Activated B cell treated with CpG ODN at 0.5 μM for 24 hours (primary cell): ENCODE measurements at places on chromosomes 1 and 21.

DNA sequence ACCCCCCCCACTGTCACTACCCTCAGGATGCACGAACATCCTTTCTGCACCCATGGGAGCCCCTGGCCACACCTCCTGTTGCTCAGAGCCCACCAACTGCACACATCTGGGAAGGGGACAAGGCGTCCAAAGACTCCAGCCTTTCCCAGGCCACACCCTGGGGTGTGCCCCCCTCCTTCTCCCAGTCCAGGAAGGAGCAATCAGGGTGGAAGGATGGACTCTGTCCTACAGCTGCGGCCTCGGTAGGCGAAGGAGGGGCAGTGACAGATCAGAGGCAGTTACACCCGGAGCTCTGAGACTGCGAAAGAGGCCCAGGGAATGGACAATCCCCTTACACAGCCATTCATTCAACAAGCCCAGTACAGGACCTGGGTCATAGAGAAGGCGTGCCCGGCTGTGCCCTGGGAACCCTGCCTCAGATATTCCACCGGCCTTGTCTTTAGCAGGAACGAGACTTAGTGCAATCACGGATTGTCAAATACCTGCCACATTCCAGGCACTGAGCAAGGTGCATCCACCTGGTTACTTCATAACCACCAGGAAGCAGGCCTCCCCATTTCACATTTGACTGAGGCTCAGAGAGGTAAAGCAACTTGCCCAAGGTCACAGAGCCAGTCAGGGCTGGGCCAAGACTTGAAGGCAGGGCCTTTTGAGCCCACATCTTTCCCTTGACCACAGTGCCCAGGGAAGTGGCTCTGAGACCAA is 9.4 kb downstream of the HSPG2 start:
- DNase-seq, result no peak

DNA sequence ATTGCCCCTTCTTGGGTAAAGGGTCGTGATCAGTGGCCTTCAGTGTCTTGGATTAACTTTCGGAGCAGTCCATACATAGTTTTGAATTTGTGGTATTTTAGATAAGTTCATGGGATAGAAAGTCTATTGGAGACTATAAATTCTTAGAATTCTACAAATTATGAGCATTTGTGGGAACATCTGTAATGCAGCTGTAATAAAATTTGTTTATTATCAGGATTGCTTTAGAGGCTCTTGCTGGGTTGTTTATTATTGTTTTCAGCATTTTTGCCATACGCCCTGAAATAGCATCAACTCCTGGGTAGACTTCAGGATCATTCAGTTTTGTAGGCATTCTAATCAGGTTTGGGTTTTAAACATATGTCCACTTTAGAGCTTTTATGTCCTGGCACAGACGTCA is 16.1 kb downstream of the LAMC1 start:
- no peak for DNase-seq

- DNase-seq, result no peak
Measured at GRCh38 chr1:115204513-115204912, 115.2 kb upstream of the TSPAN2 start.

- no peak for DNase-seq
Measured at GRCh38 chr1:241213139-241213538, 143.9 kb downstream of the RGS7 start.

DNA sequence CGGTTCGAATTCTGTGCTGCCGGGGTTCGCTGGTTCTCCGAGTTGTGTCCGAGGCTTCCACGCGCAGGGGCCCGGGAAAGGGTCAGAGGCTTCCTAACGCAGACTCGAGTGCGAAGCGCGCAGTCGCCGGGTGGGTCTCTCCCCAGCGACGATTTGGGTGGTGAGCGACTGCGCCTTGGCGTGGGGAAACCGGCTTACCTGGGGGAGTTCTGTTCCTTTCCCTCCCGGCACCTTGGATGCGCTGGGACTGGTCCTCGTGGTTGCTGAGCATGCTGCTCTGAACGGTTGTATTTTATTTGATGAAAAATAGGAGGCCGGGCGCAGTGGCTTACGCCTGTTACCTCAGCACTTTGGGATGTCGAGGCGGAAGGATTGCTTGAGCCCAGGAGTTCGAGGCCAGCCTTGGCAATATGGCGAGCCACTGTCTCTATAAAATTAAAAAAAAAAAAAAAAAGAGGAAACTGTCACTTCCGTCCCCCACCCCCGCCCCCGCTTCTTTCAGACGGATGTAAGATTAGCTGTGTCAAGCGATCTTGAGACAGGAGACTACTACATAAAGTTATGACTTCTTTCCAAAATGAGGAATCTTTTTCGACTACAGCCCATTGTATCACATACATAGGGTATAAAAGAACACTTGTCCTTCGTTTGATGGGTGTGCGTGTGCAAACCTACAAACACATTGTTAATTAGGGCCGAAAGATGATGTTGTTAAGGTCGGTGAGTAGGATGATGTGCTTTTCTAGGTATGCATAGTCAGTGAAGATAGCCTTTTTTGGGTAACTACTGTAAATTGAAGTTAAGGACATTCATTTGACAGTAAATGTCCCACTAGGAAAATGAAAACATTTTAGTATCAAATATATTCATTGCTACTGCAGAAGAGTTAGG is at the start of gene CCDC18:
Gene CCDC18, plus strand, starts transcription at position 2 of the 891 bp plus-strand sequence. CDS start 2,638 bp downstream, outside the sequence.
- no peak for DNase-seq

GRCh38 chr1:161241682-161242081 is 3.7 kb upstream of the NR1I3 start:
- no peak for DNase-seq

- DNase-seq, result no peak
Measured at GRCh38 chr1:231882333-231882732, 255.7 kb downstream of the DISC1 start.

DNA sequence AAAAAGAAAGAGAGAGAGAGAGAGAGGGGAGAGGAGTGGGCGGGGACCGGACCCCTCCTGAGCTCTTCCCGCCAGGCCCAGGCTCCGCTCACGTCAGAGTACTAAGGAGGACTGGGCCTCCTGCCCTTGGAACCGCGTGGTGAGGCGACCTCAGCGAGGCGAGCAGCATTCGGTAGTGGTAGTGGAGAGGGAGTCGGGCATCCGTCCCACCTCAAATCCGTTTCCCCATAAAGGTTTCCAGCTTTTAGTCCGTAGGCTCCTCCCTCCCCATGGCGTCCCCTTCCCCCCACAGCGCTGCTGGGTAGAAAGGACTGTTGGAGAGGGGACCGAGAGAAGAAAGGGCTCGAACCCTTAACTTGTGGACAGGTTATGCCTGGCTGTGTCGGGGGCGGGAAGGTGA is 124.4 kb upstream of the BARHL2 start:
- no peak for DNase-seq

- no peak for DNase-seq
Measured at GRCh38 chr1:160161965-160162705, 10.7 kb downstream of the ATP1A4 start.

GRCh38 chr1:197917805-197918651 is 856 bp downstream of the LHX9 start:
- DNase-seq, result no peak

- DNase-seq, result no peak
Measured at GRCh38 chr1:35637401-35637809, 3.9 kb downstream of the PSMB2 start.

DNA sequence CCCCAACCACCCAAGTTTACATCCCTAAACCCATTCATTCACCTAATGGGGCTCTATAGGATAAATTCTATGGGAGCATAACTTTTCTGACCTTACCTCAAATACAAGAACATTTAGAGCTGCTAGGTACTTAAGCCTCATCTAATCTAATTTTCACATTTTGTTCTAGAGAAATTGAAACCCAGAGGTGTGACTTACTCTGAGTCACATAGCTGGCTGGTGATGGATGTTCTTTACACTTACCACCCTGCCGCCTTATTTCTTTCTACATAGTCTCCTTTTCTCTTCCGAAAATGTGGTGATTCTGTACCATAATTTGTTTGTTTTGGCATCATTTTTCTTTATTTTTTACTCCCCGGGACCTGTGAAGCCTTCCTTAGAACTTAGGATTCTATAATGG is 20.3 kb downstream of the TIPRL start:
- no peak for DNase-seq

DNA sequence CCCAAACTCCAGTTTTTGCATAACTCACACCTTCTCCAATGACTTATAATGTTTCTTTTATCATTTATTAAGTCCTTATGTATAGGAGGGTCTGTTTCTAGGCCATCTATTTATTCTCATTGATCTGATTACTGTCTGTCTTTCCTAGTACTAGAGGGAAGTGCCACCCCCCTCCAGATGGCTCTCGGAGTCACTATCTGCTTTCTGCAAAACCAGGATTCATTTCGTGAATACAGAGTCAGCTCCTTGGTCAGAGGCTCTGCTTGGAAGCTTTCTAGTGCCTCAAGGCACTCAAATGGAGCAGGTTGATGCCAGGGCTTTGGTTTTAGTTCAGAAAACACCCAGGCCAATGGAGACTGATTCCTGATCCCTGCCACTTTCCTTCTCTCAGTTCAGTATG is 102.3 kb upstream of the CD34 start:
- no peak for DNase-seq

DNA sequence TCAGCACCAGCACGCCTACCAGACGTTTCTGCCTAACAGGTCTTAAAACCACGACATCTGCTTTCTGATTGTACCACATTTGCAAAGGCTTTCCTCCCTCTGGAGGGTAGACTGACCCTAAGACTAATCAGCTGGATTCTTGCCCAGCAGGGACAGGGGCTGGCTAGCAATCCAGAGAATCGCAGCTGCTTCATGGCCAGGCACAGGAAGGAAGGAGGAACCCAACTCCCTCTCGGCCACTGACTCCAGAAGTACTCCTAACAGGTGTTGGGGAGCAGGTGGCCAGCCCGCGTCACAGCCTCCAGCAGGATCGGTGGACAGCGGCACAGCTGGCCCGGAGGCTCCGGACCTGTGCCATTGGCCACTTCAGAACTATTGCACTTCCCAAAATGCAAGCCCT is 180.8 kb downstream of the NPHP4 start:
- DNase-seq, result no peak

GRCh38 chr1:171858696-171859095 is 17.4 kb downstream of the DNM3 start:
- DNase-seq, result no peak

DNA sequence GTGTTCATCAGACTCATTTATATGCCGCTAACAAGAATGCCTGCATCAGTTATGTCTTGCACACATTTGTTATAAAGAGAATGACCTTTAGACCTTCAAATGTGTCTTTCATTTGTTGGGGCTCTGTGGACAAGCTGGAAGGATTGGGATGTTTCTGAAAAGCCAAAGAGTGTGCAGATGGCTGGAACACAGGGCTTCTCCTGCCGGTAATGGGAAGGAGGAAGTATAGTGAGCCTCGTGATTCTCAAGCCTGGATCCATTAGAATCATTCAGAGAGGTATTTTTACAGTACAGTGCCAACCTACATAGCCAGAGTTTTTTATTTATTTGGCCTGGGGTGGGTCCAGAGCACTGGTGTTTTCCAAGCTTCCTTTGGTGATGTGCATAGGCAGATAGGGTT is 40.6 kb upstream of the ATP1A1 start:
- no peak for DNase-seq

DNA sequence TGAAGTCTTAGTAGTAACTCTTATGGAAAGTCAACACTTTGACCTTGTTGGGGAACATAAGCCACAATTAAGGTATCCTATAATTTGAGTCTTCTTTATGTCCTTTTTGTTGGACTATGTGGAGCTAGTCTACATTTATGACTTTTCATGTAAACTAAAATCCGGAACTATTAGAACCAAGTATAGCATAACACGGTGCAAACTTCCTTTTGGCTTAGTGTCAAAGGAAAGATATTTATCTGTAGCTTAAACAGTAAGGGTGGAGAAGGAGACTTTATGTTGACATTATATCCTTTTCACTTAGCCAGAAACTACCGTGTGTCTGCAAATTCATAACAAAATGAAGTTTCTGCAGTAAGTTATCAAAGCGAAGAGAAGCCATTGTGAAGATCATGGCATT is 7.3 kb downstream of the UAP1 start:
- no peak for DNase-seq

GRCh38 chr1:32919811-32920733 is 18.9 kb upstream of the TMEM54 start:
- DNase-seq, result no peak

DNA sequence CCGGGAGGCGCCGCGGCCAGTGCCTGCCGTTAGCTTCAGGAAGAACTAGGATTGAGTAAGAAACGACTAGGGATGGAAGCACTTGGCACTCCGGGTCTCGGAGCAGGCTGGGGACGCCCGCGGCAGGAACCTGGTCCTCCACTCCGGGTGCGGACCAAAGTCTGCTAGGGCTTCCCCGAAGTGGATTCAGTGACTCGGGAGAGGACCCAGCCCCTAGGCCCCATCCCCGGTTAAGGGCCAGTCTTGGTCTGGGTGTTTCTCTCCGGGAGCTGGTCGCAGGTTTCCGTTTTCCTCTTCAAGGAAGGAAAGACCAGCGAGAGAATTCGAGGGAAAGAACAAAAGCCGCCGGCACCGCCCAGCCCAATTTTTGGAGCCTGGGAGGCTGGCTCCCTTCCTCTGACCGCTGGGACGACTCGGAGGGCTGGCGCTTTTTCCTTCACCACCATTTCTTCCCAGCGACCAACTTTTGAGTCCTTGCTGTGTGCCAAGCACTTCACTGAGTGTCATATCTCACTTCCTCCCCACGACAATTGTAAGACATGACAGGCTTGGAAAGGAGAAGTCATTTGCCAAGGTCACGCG is 16.8 kb upstream of the STMN1 start:
- DNase-seq, result no peak

- no peak for DNase-seq
Measured at GRCh38 chr1:246782120-246782900, 58.1 kb downstream of the SCCPDH start.

DNA sequence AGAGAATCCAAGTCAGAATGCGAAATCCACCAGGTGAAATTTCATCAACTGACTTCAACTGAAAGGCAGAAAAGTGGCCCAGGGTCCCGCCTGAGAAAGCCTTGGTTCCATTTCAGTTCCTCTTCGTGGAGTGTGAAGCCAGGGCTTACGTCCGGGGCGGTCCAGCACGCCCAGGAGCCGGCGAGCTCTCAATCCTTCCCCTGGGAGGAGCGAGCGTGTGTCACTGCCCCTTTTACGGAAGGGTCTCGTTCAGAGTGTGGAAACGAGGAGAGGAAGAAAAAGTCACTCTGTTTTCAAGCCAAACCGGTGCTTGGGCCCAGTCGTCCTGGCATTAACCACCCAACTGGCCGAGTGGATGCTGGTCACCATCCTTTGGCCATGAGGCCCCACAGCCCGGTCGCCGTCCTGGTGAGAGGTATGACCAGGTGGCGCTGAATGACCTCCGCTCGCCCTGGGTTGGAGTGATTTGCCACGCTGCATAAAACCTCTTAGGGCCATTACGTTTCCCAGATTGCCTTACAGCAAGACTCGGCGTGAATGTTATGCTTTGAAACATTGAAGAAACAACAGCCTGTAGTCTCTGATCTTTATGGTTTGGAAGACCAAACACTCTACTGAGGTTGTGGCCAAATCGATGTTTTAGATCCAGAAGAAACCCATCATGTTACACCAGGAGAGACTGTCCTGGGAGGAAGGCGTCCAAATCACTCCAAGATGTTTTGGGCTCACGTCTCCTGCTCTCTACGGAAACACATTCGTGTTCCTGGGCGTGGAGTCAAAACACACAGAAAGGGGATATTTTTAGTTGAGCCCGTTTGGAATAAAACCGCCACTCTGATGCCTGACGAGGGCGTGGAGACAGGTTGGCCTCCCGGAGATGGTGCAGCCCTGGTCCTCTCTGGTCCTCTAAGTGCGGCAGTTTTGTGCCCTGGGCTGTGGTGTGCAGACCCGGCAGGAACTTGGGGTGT is 93.6 kb upstream of the ACTRT2 start:
- DNase-seq, result no peak
